CD4-positive, alpha-beta memory T cell (primary cell): ENCODE measurements at places on chromosomes 11 and 22.

DNA sequence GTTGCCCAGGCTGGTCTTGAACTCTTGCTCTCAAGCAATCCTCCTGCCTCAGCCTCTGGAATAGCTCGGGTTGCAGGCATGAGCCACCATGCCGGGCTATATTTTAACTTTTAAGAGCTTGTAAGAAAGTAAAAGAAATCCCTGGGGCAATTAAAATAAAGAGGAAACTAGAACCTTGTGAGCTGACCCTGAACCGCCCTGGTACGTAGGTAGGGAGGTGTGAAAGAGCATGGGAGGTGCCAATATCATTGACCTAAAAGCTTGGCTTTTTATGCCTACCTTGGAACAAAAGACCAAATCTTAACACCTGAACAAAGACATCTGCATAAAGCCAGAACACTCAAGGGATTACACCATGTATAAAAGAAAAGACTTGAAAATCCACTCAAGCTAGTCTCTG lies 595.1 kb downstream of the SOX6 start:
- no peak for DNase-seq

DNA sequence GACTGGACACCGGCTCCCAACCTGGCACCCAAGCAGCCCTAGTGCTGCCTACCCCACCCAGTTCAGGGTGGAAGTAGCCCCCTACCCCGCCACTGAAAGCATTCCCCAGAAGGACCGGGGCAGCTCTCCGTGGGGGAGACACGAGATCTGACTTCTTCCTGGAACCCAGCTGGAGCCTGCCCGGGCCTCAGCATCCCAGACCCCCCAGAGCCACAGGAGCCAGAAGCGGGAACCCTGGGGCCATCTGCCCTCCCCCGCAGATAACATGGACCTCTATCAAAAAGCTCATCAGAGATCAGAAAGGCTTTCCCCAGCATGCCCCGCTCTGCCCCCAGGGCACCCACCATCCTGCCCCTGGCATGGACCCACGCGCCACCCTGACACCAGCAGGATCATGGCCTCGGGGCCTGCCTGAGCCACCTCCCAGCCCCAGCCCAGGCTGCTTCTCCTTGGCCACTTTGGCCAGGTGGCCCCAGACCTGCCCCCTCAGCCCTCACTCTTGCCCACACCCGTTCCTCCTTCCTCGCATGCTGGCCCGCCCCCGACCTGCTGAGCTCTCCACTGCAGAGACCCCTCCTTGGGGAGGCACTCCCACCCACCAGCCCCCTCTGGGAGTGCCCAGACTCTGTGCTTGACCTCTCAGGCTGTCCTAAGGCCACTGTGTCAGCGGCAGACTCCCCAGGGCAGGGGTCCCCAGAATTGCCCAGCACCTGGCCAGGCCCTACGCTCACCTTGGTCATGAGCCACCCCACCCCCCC lies 17.1 kb downstream of the WNT7B start:
- no peak for DNase-seq

DNA sequence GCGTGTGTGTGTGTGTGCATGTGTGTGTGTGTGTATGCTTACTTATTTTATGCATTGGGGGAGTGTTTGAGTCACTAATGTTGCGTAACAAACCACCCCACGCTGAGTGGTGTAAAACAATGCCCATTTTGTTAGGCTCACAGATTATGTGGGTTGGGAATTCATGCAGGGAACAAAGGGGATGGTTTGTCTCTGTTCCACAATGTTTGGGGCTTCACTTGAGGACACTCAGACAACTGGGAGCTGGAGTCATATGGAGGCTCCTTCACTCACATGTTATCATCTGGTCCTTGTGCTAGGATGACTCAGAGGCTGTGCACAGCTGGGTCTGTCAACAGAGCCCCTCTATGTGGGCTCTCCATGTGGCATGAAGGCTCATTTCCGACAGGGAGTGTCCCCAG lies 51.3 kb upstream of the LARGE1 start:
- DNase-seq, result no peak

DNA sequence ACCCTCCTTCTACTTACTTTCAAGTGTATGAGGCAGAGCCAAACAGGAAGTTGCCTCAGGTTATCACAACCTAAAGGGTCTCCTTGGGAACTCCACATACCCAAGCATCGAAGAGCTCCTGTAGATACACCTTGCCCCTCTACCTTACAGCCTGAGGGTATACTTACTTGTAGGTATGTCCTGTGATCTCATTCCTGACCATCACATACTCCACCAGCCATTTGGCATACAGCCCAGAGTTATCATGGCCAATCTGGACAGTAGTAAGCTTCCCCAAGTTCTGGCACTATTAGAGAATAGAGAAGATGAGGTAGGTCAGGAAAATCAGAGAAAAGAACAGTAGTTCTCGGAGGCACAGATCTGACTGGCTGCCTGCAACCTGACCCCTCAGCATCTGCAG lies 53.4 kb upstream of the SCUBE2 start:
- no peak for DNase-seq

GRCh38 chr11:45391168-45391850 lies 105.2 kb upstream of the SYT13 start:
- DNase-seq, result no peak

DNA sequence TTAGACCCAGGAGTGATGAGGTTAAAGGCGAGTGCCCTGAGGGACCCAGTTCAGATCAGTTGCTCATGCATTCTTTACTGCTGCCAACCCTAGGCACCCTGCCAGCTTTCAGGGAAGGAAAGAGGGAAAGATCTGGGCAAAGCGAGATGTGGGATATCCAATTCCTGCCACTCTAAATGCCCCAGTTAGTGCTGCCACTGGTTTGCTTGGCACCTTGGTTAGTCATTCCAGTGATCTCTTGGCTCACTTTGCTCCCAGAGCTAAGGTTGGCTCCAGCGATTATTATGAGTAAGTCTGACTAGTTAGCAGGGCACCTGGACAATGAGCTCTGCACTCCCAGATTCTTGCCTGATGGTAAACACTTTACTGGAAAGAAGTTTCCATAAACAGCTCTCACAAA lies 85.0 kb downstream of the INSC start:
- DNase-seq, result no peak

- no peak for DNase-seq
These were observed 82.8 kb downstream of the FBXO7 start for GRCh38 chr22:32557444-32557843.

- no peak for DNase-seq
These were observed 12.7 kb downstream of the DGKZ start for GRCh38 chr11:46359953-46360352.

DNA sequence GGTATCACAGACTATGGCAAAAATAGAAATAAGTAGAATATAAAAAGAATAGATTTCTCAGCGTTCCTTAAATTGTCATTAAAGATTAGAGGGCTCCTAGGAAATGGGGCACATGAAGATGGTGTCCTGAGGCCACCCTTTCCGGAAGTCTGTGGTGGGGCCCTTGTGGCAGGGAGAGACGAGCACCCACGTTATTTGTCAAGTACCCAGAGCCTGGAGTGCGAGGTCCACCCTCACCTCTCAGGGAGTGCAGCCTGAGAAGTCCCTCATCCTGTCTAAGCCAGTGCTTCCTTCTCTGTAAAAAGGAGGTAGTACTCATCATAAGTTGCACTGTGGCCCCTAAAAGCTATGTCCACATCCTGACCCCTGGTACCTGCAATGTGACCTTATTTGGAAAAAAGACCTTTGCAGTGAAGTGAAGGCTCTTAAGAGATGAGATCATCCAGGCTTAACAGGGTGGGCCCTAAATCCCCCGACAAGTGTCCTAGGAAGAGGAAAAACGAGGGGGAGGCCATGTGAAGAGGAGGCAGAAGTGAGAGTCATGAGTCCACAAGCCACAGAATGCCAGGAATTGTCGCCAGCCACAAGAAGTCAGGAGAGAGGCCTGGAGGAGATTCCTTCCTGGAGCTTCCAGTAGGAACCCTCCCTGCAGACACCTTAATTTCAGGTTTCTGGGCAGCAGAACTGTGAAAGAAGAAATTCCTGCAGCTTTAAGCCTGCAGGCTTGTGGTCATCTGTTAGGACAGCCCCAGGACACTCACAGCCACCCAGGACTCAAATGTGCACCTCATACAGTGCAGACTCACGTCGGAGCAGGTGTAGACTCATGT lies 76.8 kb upstream of the CCND1 start:
- no peak for DNase-seq

DNA sequence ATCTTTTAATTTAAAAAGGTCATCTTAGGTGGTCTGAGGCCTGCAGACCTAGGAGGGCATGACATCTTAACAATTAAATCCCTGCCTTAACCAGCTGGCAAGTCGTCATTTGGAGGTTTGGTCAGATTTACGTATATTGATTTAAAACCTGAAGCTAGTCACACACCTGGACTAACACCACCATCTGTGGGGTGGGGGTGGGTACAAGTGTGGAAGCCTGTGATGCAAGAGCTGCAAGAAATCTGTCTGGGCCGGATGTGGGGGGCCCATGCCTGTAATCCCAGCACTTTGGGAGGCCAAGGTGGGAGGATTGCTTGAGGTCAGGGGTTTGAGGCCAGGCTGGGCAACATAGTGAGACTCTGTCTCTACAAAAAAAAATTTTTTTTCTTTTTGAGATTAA lies 11.6 kb downstream of the CCDC87 start:
- DNase-seq, result no peak

GRCh38 chr11:2963112-2963754 lies 28.9 kb downstream of the NAP1L4 start:
- DNase-seq, result no peak

GRCh38 chr22:44622679-44623078 lies 79.3 kb upstream of the PRR5 start:
- DNase-seq, result no peak

GRCh38 chr11:11836676-11837231 lies 5.0 kb upstream of the USP47 start:
- no peak for DNase-seq

DNA sequence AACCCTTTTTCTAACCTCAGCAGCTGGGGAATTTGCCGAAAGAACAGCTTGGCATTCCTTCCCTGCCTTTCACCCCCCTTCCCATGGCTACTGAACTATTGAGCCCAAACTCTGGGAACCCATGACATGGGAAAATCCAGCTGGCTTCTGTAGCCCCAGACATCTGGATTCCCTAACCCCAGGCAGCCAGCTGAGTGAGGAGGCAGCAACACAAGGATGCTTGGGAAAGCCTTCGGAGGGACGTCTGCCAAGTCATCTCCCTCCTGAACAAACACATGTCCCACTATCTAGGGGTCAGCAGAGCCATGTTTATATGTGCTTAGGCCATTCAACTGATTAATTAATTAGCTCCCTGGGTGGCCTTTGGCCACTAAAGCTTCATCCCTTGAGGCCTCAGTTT lies 21.6 kb downstream of the LRRC55 start:
- DNase-seq, result no peak

DNA sequence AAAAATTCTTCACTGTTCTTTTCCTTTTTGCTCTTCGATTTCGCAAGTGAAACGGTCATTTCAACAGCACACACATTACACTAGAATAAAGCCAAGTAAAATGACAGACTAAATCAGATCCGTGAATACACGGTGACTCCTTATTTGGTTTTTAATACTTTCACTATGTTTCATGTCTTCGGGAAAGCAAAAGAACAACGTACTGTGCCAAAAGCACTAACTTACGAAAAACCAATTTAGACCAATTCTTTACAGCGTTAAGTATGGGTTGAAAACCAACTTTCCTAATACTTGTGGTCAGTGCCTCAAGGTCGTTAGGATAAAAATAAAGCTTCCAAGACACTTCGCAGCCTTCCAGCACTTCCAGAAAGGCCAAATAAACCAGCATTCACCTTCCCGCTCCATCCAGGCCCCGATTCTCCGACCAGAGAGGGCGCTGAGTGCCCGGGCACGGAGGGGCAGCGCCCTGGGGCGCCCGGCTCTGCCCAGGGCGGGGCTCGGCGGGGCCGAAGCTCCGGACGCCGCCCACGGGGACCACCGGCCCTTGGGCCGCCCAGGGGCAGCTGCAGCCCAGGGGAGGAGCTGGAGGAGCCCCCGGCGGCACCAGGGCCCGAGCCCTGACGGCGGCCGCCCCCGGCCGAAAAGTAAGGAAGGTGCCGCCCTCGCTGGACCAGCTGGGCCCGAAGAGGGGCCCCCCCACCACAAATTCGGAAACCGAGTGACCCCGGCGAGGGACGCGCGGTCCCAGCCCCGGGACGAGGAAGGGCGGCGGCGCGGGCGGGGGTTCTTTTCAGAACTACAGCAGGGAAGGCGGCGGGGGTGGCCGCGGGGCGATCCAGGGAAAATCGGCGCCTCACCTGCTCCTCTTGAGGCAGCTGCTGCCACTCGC lies 499 bp downstream of the ATL3 start:
- DNase-seq, result peak; percentile 17

DNA sequence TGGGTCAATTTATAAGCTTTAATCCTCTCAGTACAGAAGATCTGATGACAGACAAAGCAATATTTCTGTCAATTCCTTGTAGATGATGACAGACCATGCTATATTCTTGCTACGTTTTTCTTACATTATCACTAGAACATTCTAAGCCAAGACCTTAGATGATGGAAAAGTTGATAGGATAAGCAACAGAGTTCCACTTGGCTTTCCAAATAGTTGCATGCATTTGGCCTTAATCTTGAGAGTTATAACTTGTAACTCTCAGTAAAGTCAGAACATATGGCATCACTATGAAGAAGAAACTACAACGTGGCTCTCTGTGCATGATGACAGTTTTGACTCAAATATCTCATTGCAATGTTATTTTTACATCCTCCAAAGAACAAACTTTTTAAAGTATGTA lies 544.3 kb upstream of the LRRC4C start:
- no peak for DNase-seq

GRCh38 chr11:47296045-47296444 lies 26.1 kb downstream of the MADD start:
- DNase-seq, result no peak

DNA sequence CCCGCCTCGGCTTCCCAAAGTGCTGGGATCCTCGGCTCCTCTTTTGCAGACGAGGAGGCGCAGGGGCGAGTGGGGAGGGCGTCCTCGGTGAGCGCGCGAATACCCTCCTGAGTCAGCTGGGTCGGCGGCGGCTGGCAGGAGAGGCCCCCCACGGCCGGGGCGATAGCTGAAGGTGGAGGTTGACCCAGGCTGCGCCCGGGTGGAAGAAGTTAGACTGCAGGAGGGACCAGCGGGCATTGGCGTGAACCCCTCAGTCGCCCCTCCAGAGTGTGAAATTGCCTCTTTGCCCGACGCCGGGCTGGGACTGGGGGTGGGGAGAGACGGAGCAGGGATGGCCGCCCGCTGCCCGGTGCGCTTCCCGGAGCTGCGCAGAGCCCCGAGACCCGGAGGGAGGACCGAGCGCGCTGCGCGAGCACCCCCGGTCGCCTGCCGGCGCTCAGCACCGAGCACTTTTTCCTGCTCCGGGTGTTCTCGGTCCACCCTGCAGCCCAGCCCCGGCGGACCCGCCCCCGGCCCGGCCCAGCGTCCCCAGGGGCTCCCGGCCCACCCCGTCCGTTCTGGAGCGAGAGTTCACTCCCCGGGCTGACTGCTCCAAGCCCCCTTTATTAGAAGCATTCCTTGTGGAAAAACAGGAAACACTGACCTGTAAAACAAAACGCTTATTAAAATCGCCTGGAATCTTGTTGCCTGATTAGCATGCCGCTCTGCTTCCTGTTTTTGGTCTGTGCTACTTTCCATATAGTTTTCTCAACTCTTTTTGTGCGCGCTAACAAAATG lies 13.7 kb upstream of the CPT1A start:
- no peak for DNase-seq

GRCh38 chr11:121304759-121305158 lies 12.2 kb downstream of the SC5D start:
- no peak for DNase-seq

GRCh38 chr11:79173615-79174014 lies 267.2 kb downstream of the TENM4 start:
- DNase-seq, result no peak

- DNase-seq, result no peak
These were observed 3.2 kb downstream of the CENPM start for GRCh38 chr22:41943661-41944209.

- DNase-seq, result no peak
These were observed 101.9 kb downstream of the IGLL1 start for GRCh38 chr22:23478175-23478574.
